ENCODE measurements at places on chromosomes 5 and 9. TPM values are rescaled to one million over a fixed set of nuclear protein-coding genes. Genes with fewer than 3 reads are reported as not detected.

- H3K4me1 ChIP-seq, result no peaks in the 10 kb centered on the region
- no peak overlapping the region for H3K27ac ChIP-seq
- no peak overlapping the region for H3K4me3 ChIP-seq
- H3K27me3 ChIP-seq, result no peaks in the 10 kb centered on the region
- H3K36me3 ChIP-seq, result peaks cover 16% of the 10 kb centered on the region
These were observed 12.4 kb downstream of the CARD19 start for GRCh38 chr9:93108291-93109041.

- H3K27ac ChIP-seq, result peak overlapping the region; percentile 19
- H3K4me1 ChIP-seq, result peaks cover 18% of the 10 kb centered on the region
- peak; percentile 48 for DNase-seq
- no peaks in the 10 kb centered on the region for H3K36me3 ChIP-seq
- no peaks in the 10 kb centered on the region for H3K27me3 ChIP-seq
These were observed 77.0 kb downstream of the ABCA1 start for GRCh38 chr9:104850786-104851545.

Gene CCDC180
- total RNA-seq, result 2.5 TPM

Gene ACTBL2
- under 0.01 TPM for total RNA-seq

- no peaks in the 10 kb centered on the region for H3K27me3 ChIP-seq
- DNase-seq, result no peak
- H3K36me3 ChIP-seq, result no peaks in the 10 kb centered on the region
- H3K27ac ChIP-seq, result no peak overlapping the region
- H3K4me1 ChIP-seq, result no peaks in the 10 kb centered on the region
- H3K4me3 ChIP-seq, result no peak overlapping the region
These were observed 32.8 kb upstream of the ADCY2 start for GRCh38 chr5:7363067-7363677.
